Activated naive CD8-positive, alpha-beta T cell treated with anti-CD3 and anti-CD28 coated beads, Interleukin-2, amount 50 U/mL, for 24 hours (primary cell): ENCODE measurements at places on chromosomes 13 and 19.

DNA sequence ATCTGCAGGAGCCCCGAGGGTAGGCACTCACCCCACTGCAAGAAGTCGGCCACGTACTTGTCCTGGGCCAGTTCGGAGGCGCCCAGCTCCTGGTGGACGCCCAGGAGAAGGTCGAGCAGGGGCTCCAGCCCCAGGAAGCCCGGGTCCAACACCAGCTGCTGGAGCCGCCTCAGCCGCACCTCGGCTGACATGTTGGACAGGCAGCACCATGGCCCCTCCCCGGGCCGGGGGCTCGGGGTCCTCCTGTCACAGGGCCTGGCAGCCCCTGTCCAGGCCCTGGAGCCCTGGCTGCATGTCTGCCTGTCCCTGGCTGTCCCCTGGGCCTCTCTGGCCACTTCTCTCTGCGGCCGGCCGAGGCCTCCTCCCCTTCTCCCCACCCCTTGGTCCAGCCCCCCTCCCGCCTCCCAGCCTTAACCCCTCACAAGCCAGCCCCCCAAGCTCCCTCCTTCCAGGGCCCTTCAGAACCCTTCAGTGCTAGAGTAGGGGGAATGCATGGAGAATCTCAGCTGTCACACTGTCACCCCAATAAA is at the start of gene DMPK:
TSS of gene DMPK (minus strand) at position 329 of the 530 bp plus-strand sequence. CDS start at position 191, 138 bp downstream.
- no peak for DNase-seq

GRCh38 chr19:42465827-42466280 is 23.1 kb upstream of the CXCL17 start:
- no peak for DNase-seq

DNA sequence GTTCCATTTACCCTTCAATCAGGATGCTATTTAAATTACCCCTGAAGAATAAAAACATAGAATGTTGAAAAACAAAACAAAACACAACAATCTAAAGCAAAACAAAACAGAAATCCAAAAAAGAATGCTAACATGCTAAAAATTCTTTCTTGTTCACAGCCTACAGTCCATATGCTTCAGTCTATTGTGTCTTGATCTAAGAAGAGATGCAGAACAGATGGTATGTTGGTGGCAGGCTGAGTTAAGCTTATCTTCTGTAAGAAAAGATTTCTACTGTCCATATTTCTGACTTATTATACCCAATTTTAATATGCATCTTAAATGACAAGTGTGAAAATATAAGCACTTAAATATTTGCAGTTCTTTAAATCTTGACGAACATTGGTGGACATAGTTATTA is 356.1 kb upstream of the SLITRK1 start:
- DNase-seq, result no peak

GRCh38 chr13:33127009-33127551 is 110.9 kb downstream of the KL start:
- no peak for DNase-seq

- DNase-seq, result peak; percentile 46
Observed at GRCh38 chr19:4456843-4457653, 546 bp downstream of the UBXN6 start.

- DNase-seq, result peak; percentile 80
Observed at GRCh38 chr19:44212250-44212865, at the start of gene ZNF227. TSS of gene ZNF227 (plus strand) at chr19:44212532. CDS start at chr19:44217793, 5,261 bp downstream.

DNA sequence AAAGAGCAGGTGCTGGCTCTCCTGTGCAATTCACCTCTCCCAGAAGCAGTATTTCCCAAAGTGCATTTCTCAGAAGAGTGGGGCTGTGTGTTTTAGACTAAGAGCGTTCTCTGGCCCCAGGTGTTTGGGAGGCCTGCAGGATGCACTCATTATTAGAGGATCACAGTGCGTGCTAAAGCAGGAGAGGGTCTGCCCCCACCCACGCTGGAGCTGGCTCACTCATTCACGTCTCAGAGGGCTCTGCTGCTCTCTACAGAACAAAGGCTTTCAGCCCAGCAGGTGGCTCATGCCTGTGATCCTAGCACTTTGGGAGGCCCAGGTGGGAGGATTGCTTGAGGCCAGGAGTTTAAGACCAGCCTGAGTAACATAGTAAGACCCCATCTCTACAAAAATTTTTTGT is 756.7 kb downstream of the UQCRFS1 start:
- no peak for DNase-seq
